Hematopoietic multipotent progenitor cell treated with erythropoietin and hydrocortisone succinate and interleukin-3 and kit ligand, for 15 days (in vitro differentiated cells): ENCODE measurements at places on chromosomes 1 and 21.

DNA sequence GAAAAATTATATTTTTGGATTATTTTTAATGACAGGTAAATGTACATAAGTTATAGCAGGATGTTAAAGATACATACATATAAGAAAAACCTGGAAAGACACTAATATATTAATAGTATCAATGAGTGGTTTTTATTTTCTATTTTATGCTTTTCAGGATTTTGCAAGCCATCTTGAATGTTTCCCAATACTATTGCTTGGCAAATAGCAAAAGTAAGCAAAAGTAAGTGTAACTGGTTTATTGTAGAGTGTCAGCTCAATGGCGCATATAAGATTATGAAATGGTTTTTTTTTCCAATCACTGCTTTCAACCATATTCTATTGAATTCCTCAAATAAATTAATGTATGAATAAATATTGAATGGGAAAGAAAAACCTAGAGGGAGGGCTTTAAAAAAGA, 36.4 kb downstream of the ZNF684 start:
- no peak for DNase-seq

- DNase-seq = no peak
Measured at GRCh38 chr1:150152772-150153456, 3.2 kb downstream of the PLEKHO1 start.

DNA sequence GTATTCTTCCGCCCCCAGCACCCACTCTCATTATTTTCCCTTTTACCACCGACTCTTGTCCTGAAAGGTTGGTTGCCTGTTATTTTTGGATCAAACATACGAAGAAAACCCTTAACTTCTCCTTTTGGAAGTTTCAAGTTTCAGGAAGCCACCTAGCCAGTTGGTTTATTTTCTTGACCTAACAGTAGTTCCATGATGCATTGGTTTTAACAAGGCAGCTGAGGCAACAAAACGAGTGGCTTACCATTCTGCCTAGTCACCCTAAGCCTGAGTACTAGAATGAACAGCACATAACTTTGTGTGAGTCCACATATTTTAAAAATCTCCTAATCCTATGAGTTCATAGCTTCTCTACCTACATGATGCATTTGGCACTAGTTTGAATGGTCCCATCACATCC, 28.9 kb downstream of the OLFM3 start:
- no peak for DNase-seq

- no peak for DNase-seq
Measured at GRCh38 chr1:57638239-57638638, 214.4 kb upstream of the DAB1 start.

DNA sequence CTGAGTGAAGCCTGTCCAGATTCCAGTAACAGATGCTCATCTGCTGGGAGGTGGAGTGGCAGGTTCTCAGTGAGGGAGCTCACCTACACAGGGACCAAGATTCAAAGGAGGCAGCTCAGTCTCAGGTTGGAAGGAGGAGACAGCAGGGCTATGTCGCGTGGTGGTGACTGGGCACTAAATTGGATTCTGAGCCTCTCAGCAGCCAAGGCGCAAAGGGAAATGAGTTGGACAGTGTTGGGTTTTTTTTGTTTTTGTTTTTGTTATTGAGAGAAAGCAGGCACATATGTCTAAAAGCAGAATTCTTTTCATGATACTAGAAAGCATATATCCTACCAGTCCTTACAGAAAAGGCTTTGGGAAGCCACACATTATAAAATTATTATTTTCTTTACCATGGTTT, 26.2 kb downstream of the UMODL1 start:
- no peak for DNase-seq

DNA sequence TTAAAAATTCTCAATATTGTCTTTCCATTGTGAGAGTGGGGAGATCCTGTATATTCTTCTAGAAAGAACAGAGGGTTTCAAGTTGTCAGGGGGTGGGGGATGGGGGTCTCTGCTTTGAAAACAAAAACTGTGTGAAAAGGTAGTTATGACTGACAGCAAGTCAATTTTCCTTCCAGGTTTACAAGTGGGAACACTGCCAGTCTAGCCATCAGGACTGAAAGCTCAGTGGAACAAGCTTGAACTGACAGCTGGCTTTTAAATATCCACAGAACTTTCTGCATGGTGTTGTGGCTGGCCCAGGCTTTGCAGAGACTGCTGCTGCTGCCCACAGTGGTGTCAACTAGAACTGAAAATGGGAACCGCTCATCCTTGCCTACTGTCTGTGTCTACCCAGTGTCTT, 162.6 kb downstream of the TNR start:
- DNase-seq = no peak

DNA sequence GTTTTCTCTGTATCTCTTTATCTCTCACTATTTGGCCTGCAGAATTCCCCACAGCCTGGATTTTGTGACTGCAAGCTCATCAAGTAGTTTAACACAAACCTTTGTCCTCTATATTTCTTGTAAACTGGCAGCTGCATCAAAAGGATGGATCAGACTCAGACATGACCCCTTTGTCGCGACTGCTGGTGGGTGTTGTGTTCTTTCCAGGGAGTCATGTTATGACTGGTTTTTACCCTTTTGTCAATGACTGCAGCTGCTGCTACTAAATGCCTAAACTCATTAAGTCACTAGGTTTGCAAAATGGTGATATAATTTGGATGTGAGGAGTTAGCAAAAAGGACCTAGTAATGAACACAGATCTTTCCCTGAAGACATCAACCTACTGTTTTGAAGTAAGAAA, 10.2 kb upstream of the TOMM20 start:
- no peak for DNase-seq

DNA sequence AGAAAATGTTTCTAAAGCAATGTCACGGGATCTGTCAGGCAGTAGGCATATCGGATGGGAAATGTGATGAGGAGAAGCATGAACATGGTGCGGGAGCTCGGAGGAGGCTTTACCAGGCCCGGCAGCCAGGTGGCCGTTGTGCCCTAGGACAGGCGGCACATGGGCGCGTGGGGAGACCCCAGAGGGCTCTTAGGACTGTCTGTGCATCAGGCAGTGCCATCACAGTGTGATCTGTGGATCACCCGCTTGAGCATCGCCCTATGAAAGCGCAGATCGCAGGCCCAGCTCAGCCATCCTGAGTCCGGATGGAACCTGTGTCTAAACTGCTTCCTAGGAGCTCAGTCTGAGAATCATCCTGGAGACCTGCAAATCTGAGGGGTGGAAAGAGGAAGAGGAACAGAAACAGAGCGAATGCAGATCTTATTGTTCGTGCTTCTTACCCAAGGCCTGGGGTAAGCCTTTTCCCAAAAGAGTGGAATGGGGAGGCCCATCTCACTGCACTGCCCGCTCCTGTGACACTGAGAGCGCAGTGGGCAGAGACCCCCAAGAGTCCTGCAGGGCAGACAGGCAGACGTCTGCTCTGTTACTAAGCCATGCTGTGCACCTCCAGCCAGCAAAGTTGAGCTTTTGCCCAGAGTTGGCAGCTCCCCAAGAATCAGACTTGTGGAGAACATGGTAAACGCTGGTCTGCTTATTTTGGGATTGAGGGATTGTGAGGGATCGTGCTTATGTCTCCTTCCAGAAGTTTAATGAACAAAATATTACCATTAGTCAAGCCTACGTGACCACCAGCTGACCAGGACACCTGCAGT, 251.0 kb downstream of the RHOU start:
- DNase-seq = no peak

- DNase-seq = no peak
Measured at GRCh38 chr1:18953731-18954231, 2.7 kb downstream of the IFFO2 start.

DNA sequence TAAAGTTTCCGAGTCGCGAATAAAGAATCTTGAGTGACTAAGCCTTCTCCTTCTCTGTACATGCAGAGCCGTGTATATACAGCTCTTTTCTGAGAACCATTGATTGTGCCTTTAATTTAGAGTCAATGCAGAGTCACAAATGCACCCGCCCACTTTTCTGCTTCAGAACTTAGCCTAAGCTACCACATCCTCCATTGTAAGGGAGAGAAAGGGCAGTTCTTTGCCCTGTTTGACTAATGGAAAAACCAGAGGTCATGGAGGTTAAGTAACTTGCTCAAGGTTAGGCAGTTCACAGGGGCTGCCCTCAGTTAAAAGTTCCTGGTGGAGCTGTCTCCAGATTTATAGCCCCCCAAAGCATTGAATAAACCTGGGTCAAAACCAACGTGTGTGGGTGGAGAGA, 139.6 kb downstream of the TOMM20 start:
- DNase-seq = no peak

GRCh38 chr1:70477090-70477489, 66.0 kb downstream of the CTH start:
- no peak for DNase-seq

GRCh38 chr1:89001510-89001909, 9.1 kb upstream of the KYAT3 start:
- no peak for DNase-seq

DNA sequence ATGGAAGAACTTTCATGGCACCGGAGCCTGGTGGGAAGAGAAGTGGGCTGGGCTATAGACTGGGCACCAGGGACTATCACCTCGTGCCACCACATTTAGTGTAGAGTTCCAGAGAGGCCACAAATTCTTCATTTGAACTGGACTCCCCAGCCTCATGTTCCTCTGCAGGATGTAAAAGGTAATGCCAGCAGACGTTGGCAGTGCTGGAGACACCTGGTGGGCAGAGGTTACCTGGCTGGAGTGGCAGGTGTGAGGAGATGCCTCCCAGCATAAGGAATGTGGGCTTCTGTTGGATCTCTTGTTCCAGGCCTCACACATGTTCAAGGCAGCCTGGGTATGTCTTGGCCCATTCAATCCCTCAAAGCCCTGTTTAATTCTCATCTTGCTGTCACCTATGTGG, 35.2 kb downstream of the TEX35 start:
- no peak for DNase-seq
